ENCODE measurements at places on chromosomes 5 and 9. TPM values are rescaled to one million over a fixed set of nuclear protein-coding genes. Genes with fewer than 3 reads are reported as not detected.

The TMEM215 gene
- not detected for total RNA-seq

The IL9 gene
- total RNA-seq, result not detected

The MLANA gene
- total RNA-seq, result not detected

The PCA3 gene
- not detected for total RNA-seq

The SLC36A3 gene
- not detected for total RNA-seq

The PIP5K1B gene
- total RNA-seq, result not detected

The ALG2 gene
- 31.8 TPM for total RNA-seq

GRCh38 chr5:115947260-115947659 lies 15.0 kb upstream of the LVRN start:
- peak; percentile 48 for DNase-seq

- peak; percentile 62 for DNase-seq
Observed at GRCh38 chr5:122141751-122142150, 12.4 kb downstream of the ZNF474 start.

DNA sequence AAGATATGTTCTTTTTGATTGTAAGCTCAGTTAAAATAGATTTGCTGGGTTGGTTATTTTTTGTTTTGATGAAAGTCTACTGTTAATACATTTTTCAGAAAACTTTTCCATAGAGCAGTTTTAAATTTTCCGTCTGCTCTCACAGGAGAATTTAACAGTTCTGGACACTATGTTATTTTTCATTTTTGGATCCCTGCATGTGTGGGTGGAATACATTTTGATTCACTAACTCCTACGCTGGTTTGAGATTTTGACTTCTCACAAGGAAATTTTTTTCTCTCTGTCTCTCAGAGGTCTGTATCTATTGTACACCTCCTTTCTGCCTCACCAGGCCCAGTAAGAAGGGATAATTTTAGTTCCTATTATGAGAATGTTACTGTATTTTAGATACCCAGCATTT lies 502.4 kb downstream of the CDH10 start:
- no peak for DNase-seq

DNA sequence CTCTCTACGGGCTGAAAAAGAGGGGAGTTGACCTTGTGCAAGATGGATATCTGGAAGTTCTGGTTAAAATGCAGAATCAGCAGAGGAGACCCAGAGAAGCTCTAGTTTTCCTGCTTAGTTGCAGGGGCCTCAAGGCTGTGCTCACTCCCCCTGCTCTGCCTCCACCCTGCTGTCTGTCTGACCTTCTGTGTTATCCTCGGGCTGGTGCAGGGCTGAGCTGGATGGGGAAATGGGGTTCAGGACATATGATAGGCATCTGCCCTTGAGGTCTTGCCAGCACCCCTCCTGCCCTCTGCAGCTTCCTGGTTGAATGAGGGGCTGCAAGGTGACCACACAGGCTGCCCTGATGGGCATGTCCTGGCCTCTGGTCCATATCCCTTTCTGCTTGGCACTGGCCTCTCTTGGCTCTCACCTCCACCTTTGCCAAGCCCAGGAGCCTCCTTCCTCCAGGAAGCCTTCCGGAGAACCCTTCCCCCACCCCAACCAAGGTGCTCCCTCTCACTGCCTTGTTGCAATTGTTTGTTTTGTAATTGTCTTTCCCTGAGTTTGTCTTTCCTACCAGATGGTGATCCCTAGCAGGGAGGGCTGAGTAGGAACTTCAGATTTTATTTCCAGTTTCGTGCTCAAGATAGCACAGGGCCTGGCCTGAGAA lies 1.3 kb downstream of the TMEM268 start:
- DNase-seq, result no peak

DNA sequence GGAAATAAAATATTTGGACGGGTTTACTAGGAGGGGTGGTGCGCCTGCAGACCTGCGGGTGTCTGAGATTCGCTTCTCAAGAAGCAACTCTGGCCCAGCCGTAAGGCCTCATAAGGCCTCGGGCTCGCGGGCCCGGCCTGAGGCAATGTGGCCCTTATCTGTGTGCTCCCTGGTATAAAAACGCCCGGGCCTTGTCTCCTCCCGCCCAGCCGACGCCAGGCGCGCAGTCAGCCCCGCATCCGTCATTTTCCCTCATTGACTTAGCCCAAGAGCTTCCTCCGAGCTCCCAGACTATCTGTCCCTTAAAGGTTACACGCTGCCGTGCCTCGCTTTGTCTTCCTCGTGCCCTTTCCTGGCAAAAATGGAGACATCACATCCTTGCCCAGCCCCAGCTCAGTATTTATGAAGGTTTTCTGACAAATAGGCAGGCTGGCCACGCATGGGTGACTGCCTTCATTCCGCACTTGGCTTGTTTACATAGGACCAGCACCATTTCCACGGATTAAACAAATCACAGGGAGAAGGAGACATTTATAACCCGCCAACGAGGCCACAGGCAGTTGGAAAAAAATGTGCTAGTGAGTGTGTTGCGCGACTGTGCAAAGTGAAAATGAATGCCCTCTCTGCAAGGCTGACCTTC lies 74.5 kb upstream of the TBCA start:
- DNase-seq, result no peak

DNA sequence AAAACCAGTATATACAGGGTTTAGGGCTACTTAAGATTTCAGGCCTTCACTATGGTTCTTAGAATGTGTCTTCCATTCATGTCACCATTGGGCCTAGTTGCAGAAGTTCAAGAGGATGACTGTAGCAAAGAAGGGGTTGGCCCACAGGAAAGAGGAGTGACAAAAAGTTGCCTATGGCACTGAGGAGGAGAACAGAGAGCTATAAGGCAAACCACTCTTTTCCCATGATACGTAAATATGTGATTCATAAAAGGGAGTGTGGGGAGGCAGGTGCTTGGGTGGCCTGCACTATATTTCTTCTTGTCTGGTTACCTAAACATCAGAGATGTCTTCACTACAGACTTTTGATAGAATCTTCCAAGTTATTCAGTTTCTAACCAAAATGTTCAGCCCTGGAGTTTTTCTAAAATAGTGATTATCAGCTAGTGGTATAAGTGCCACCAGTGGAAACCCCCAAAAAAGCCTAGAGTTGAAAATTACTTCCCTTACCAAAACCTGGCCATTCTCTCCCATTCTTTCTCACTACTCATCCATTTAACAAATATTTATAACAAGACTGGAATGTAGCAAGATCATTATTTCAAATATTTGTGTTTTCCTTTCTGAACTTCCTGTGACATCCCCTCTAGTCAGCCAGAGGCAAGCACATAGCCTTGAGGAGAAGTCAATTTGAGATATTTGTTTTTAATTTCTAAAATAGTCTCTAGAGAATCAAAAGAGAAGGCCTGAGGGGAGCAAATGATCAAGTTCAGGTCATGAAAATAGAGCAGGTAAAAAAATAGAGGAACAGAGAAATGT lies 367.4 kb downstream of the EFNA5 start:
- no peak for DNase-seq

GRCh38 chr5:165282491-165282890 lies 1777.1 kb downstream of the MAT2B start:
- DNase-seq, result no peak

GRCh38 chr5:141585594-141585993 lies 33.2 kb downstream of the DIAPH1 start:
- DNase-seq, result no peak

DNA sequence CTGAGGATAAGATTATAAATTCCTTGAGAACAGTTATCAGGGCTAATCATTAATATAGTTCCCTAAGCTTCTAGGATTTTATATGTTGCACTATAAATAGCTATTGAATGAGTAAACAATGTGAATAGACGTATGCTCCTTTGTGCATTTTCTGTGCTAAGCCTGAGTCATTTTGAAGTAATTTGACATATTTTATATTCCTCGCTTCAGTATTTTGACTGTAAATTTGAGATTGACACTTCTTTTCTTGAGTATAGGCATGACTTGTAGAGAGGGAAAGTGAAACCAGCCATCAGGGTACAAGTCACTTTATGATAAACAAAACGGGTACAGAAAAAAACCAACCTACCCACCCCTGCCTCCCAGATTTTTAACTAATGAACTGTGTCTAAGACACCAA lies 367.7 kb upstream of the PRR16 start:
- peak; percentile 41 for DNase-seq

GRCh38 chr9:110047232-110047954 lies 160.6 kb downstream of the C9orf152 start:
- no peak for DNase-seq

- DNase-seq, result peak; percentile 7
Observed at GRCh38 chr5:72448368-72448767, 58.8 kb downstream of the ZNF366 start.

- no peak for DNase-seq
Observed at GRCh38 chr9:91900055-91900796, 49.8 kb downstream of the ROR2 start.
